ENCODE measurements at places on chromosomes 2 and 18.

- DNase-seq, result no peak
Observed at GRCh38 chr2:24747299-24747698, 45.9 kb downstream of the PTRHD1 start.

DNA sequence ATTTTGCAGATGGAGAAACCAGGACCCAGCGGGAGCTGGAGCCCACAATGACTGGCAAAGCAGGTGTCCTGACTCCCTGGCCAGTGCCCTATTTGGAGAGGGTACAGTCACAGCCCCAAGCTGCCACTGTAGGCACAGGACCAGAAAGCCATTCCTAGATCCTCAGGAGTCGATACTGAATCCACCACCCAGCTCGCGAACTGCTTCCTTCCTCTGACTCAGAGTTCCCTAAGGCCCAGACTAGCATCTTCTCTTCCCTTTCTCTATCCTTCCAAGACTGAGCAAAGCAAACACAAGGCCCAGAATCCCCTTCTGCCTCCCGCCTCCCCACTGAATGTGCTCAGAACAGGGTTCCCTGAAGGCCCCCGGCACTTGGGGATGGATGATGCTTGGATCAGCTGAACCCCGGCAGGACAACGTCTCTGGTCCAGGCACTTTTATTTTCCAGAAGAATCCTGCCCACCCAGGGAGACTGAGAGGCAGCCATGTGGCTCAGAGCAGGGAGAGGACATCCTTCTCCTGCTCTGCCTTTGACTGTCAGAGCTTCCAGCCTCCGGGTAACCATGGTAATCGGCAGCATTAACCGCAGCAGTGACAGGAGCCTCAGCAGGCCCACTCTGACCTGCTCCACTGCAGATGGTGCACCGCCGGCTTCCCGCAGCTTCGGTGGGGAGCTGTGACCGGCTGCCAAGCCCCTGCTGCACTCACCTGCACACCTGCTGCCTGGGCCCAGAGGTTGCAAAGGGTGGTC is 34.8 kb upstream of the KLHL29 start:
- DNase-seq, result no peak

- no peak for DNase-seq
Observed at GRCh38 chr2:28271231-28271918, 121.3 kb upstream of the FOSL2 start.

- no peak for DNase-seq
Observed at GRCh38 chr2:240395896-240396622, 39.4 kb upstream of the GPC1 start.

- DNase-seq, result no peak
Observed at GRCh38 chr2:79100285-79100684, 12.5 kb upstream of the REG1B start.

DNA sequence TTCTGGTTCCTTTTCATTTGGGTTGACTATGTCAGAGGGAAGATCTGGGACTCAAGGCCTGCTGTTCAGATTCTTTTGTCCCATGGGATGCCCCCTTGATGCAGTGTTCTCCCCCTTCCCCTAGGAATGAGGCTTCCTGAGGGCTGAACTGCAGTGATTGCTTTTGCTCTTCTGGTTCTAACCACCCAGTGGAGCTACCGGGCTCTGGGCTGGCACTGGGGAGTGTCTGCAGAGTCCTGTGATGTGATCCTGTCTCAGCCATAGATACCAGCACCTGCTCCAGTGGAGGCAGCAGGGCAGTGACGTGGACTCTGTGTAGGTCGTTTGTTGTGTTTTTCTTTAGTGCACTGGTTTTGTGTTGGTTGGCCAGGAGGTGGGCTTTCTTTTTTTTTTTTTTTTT is 32.1 kb upstream of the RHOB start:
- no peak for DNase-seq

DNA sequence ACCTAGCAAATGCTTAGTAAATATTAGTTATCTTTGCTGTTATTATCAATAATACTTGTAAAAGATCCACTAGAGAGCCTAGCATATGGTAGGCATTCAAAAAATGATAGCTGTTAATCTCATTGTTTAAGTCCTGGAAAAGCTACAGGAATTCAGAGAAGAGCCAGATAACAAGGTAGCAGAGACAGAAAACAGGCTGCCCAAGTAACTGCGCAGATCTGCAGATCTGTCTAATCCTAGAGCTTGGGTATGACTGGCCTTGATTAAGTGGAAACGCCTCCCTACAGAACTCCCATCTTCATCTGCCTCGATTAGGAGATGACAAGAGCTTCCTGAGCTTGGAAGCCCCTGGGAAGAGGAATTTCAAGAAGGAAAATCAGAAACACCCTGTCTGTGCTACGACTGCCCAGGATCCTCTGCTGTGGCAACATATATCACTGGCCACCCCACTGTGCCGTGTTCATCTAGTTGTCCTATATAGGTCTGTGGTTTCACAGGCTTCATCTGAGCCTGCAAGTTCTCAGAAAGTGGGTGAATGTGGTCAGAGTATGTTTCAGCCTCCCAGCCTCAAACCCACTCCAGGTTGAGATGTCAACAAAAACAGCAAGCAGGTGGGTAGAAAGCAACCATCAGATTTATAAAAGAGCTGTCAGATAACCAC is 151.5 kb upstream of the PKDCC start:
- DNase-seq, result no peak

DNA sequence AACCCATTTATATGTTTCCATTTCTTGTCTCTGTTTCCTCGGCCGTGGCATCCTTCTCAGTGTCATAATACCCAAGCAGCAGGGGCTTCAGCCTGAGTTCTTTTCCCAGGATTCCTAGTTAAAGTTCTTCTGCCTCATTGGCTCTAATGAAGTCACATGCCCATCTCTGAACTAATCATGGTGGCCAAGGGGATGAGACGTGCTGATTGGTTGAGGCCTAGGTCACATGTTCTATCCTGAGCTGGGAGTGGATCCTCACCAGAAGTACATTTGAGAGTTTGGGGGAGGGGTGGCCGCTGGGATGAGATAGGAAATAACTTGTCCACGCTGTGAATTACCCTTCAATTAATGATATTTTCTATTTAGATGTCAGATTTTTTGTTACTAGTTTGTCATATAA is 3.8 kb upstream of the UGT1A5 start:
- no peak for DNase-seq

DNA sequence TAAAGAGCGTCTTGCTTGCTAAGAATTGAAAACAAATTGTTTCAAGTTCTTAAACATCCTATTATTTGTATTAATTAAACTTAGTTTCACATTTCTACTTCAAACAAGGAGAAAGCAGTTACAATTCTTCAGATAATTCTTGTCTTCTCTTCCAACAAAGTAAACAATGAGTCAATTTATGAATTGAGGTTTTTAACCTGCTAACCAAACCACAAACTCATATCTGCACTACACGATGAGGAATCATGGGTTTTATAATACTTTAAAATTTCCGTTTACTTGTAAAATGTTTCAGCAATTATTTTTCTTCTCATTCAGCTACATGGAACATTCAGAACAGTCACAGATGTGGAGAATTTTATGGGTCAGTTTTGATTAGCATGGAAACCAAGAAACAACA is 114.2 kb downstream of the SPIRE1 start:
- DNase-seq, result no peak

- no peak for DNase-seq
Observed at GRCh38 chr2:220422676-220423075, 795.2 kb downstream of the SLC4A3 start.

DNA sequence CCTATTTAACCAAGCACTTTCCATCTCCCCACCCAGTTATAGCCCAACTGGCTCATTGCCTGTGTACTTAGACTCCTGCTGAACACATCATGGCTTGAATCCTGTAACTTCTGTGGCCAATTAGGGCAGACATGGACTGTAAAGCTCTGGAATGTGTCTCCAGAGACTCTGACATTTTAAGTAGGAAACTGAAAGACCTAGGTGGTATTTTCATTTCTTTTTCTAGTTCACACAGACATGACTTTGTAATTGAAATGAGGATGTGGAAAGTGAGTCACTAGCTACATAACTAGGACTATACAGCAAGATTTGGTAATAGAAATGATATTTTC is 12.2 kb downstream of the DOK1 start:
- peak; percentile 99 for DNase-seq

Data from fibroblast of skin of right quadriceps (primary cell).